A549 treated with CpdA at 1 μM for 4 hours (cell line): ENCODE measurements at places on chromosomes 6 and 20. TPM values are rescaled to one million over a fixed set of nuclear protein-coding genes. Genes with fewer than 3 reads are reported as not detected.

The TPD52L1 gene
- 42.4 to 51.4 TPM (median 42.9 TPM) in 5 replicates for total RNA-seq

The STK35 gene
- total RNA-seq, result 11.5 to 14.6 TPM (median 13.5 TPM) in 5 replicates

The PKIB gene
- 0.36 to 1.4 TPM (median 0.66 TPM) in 5 replicates for total RNA-seq

The TMEM244 gene
- total RNA-seq, result not detected in 5 replicates

The KIF6 gene
- 0.17 to 0.48 TPM (median 0.22 TPM) in 5 replicates for total RNA-seq

The GABRR1 gene
- total RNA-seq, result not detected in 5 replicates

The RBCK1 gene
- 105 to 149 TPM (median 141 TPM) in 5 replicates for total RNA-seq

The SIRPB2 gene
- not detected in 5 replicates for total RNA-seq
